Effector memory CD4-positive, alpha-beta T cell (primary cell): ENCODE measurements at places on chromosomes 1 and 21.

DNA sequence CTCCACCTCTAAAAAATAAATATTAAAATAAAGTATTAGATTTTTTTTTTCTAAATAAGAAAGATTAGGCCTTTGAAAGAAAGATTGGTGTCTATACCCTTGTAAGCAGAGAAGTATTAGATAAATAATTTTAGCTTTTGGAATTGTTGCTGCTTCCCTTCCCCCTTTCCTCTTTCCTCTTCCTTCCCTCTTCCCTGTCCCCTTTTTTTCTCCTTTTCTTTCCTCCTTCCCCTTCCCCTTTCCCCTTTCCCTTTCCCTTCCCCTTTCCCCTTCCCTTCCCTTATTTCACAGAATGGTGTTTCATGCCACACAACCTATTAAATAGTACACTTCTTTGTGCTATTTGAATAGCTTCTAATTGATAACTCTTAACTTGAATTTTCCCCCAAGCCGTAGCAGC lies 69.8 kb upstream of the QSOX1 start:
- peaks cover 54% of the 10 kb centered on the region for H3K36me3 ChIP-seq
- no peaks in the 10 kb centered on the region for H3K27me3 ChIP-seq
- no peak overlapping the region for H3K4me3 ChIP-seq
- H3K27ac ChIP-seq = no peak overlapping the region
- no peak for DNase-seq

DNA sequence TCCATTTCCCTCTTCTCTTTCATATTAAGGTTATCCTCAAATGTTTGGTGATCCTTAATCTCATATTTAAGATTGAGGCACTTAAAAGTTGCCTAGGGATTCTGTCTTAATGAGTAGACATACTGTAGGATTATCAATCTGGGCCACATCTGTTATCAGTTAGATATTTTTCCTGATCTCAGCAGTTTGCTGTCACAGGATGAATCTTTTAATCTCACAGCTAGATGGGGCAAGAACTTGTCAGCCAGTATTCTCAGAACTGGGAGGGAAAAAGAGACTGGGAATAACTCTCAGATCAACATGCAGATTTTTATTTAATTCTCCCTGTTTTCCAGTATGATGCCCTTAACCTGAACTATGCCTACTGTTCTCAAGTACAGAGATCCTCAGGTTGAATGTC lies 14.0 kb downstream of the ZNF644 start:
- DNase-seq = no peak
- H3K4me3 ChIP-seq = no peak overlapping the region
- H3K4me1 ChIP-seq = peaks cover 8% of the 10 kb centered on the region

DNA sequence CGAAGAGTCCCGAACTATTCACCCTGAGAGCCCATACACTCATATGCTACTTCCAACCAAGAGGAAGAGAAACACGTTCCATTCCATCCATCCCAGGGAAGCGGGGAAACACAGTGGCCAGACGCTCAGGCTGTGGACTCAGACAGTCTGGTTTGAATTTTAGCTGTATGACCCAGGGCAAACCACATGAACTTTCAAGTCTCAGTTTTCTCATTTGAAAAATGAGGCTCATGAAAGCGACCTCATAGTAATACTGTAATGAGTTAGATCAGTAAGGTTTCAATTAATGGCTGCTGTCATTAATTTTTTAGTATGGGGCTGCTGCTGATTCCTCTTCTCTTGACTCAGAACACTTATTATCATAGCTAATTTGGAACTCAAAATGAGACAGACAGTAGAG lies 1.5 kb downstream of the FCRL4 start:
- H3K4me1 ChIP-seq = no peaks in the 10 kb centered on the region
- no peaks in the 10 kb centered on the region for H3K36me3 ChIP-seq
- no peak for DNase-seq
- H3K27me3 ChIP-seq = no peaks in the 10 kb centered on the region
- H3K4me3 ChIP-seq = no peak overlapping the region

DNA sequence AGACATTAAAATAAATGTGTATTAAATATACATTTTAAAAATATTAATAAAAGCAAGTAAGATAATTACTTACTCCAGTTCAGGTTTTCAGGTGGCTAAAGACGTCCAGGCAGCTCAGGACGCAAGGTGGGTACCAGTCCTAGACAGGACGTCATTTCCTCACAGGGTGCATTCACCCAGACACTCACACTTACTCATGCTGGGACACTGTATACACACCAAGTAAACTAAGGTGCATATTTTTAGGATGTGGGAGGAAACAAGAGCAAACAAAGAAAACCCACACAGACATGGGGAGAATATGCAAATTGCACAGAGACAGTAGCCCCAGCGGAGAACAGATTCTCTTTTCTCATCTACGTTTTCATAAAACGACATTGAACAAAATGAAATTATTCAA lies 457.9 kb downstream of the BRINP3 start:
- no peaks in the 10 kb centered on the region for H3K36me3 ChIP-seq
- no peak overlapping the region for H3K4me3 ChIP-seq
- H3K4me1 ChIP-seq = no peaks in the 10 kb centered on the region
- DNase-seq = no peak
- H3K27ac ChIP-seq = no peak overlapping the region
- no peaks in the 10 kb centered on the region for H3K27me3 ChIP-seq

DNA sequence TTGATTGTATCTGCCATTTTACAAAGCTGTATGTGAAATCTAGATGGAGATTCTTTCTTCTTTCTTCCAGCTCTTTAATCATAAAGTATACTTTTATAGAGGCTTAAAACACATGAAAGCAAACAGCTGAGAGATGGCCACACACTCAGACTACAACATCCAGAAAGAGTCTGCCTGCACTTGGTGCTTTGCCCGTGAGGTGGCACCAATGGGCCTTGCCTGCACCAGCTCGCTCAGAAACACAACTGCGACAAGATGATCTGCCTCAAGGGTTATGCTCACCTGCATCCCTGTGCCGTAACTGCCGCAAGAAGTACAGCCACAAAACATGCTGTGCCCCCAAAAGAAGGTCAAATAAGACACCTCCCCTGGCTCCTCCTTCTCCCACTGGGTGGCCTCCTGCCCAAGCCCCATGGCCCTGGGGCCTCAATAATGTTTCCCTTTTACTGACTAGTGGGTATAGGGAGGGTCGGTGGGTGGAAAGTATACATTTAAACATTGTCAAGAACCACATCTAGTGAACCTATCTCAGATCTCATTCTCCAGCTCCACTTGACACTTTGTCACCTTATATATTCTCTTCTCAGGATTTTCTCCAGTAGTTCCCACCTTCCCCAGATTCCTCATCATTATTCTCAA lies 66.7 kb upstream of the ANGPTL3 start:
- no peak for DNase-seq
- no peaks in the 10 kb centered on the region for H3K4me1 ChIP-seq
- H3K27me3 ChIP-seq = no peaks in the 10 kb centered on the region

DNA sequence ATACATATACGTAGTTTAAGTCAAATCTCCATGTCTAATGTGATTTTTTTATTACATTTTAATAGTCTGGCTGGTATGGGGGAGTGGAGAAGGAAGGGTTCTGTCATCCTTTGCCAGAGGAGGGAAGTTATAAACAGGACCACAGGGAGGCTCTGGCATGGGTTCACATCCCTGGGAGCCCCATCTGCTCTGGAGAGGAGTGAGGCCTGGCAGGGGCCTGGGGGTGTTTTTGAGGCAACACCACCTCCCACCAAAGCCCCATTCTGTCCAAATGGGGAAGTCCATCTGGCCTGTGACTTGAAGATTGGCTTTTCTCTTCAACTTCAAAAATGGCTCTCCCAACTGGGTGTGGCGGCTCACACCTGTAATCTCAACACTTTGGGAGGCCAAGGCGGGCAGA lies 15.8 kb downstream of the DISP3 start:
- no peak for DNase-seq
- no peaks in the 10 kb centered on the region for H3K4me1 ChIP-seq
- H3K27ac ChIP-seq = no peak overlapping the region
- H3K27me3 ChIP-seq = no peaks in the 10 kb centered on the region

DNA sequence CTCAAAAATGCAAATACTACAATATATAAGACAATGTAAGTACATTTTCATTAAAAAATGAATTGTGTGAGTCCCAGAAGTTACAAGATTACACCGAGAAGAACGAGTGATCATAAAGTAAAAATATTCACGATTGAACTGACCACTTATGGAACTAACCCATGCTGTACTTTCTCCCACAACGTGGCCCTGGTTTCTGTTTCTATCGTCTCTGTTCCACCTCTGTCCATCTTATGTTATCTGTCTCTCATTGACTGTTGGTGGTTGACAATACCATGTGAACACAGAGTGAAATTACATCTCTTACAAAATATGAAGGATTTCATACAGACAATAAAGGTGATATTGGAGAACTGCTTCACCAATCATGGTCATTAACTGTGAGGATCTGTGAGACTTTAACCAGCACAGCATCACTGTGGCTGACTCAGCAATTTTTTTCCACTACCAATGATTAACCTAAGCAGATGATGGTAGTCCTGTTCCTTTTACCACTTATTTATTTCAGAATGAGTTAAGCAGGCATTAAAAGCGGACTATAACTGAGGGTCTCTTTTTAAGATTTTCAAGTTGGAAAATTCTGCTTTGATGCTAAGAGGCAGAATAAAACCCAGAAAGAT lies 165.1 kb downstream of the TGFB2 start:
- DNase-seq = no peak
- H3K36me3 ChIP-seq = no peaks in the 10 kb centered on the region
- no peaks in the 10 kb centered on the region for H3K27me3 ChIP-seq
- no peak overlapping the region for H3K4me3 ChIP-seq
- no peak overlapping the region for H3K27ac ChIP-seq

DNA sequence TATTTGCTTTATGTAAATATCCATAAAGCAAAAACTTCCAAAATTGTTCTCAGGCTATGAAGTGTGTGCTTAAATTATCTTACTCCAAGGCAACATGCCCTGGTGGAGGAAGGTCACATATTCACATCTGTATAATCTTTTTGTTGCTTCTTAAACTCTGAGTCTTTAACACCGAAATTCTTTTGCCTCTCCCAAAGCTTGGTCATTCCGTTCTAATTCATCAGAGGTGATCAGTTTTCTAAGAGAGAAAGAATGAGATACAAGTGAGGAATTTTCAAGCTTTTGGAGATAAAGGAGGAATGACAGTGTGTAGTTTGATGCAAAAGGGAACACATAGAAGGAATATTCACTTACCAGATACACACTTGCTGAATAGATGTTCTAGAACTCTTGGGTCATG lies 561.7 kb downstream of the LTN1 start:
- H3K36me3 ChIP-seq = no peaks in the 10 kb centered on the region
- no peak overlapping the region for H3K4me3 ChIP-seq
- no peak overlapping the region for H3K27ac ChIP-seq
- no peaks in the 10 kb centered on the region for H3K27me3 ChIP-seq
- H3K4me1 ChIP-seq = no peaks in the 10 kb centered on the region
- DNase-seq = no peak

DNA sequence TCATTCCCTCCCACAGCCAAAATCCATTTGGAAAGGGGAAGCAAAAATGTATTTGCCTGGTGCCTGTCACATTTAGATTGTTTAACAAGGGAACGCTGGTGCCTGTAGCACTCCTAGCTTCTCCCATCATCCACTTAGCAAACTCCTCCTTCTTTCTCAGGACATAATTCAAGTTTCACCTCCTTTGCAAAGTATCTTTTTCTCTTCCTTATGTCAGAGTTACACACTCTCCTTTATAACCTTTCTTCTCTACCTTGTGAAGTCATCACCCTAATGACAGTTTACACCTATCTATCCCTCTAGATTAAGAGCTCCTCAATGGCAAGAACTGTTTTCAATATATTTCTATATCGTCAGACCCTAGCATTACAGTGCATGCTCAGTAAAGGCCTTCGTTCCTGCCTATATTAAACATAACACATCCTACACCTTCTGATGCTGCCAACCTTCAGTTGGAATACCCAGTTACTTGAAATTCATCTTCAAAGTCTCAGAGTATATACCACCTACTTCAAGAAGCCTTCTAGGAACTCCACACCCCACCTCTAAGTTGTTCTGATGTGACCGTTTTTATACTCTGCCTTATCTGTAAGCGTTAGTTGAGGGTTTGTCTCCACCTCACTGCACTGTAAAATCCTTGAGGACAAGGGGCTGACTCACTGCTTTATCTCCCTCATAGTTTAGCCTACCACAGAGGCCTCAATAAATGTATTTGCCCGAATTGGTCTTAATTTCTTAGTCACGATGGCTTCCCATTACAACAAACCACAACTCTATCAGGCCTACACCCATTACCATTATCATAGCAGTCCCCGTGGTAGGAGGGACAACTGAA lies 1.0 kb upstream of the EPS15 start:
- H3K27ac ChIP-seq = no peak overlapping the region
- H3K4me1 ChIP-seq = peaks cover 26% of the 10 kb centered on the region
- no peak overlapping the region for H3K4me3 ChIP-seq
- DNase-seq = no peak
- no peaks in the 10 kb centered on the region for H3K36me3 ChIP-seq
- H3K27me3 ChIP-seq = no peaks in the 10 kb centered on the region

- no peak overlapping the region for H3K4me3 ChIP-seq
- DNase-seq = no peak
- H3K27ac ChIP-seq = no peak overlapping the region
- no peaks in the 10 kb centered on the region for H3K4me1 ChIP-seq
- H3K27me3 ChIP-seq = peaks cover 12% of the 10 kb centered on the region
Measured at GRCh38 chr1:20555758-20556120, 3.4 kb downstream of the FAM43B start.

DNA sequence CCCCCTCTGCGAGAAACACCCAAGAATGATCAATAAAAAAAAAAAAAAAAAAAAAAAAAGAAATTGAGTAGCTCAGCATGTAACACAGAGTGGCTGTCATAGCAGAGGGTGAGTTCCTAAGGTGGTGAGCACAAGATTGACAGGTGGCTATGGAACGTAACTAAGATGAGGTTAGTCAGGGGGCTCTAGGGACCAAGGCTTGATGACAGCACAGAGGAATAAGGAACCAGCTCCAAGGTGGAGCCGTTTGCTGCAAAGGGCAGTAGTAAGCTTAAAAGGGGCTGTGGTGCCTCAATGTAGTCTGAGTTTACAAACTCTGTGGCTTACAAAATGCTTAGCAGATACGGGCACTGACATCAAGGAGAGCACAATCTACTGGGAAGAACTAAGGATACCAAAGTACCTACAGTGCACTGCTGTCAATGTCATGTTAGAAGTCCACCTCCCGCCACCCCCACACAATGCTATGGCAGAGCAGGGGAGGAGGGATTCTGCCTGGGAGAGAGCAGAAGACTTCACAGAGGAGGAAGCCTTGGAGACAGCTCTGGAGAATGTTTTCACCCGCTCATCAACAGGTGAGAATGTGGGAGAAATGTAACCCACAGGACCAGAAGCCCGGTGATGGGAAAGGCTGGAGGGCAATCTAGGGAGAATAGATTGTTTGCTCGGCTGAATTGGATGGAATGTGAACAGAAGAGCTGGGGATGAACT lies 13.1 kb downstream of the IQGAP3 start:
- no peaks in the 10 kb centered on the region for H3K4me1 ChIP-seq
- no peak for DNase-seq
- H3K4me3 ChIP-seq = no peak overlapping the region
- no peak overlapping the region for H3K27ac ChIP-seq
- H3K36me3 ChIP-seq = no peaks in the 10 kb centered on the region
